Bladder microvascular endothelial cell (primary cell): ENCODE measurements at places on chromosomes 3 and 15. TPM values are rescaled to one million over a fixed set of nuclear protein-coding genes. Genes with fewer than 3 reads are reported as not detected.

The PAK6 gene
- not detected in 2 replicates for total RNA-seq

The SCAANT1 gene
- total RNA-seq: not detected in 2 replicates

The CFAP100 gene
- not detected in 2 replicates for total RNA-seq

The VWA5B2 gene
- total RNA-seq: 0.13 TPM in 1 of 2 replicates, not detected in the other

The KCNMB2 gene
- not detected in 2 replicates for total RNA-seq

The CLDN16 gene
- 0.06 TPM in 1 of 2 replicates, not detected in the other for total RNA-seq

The MORC1 gene
- not detected in 2 replicates for total RNA-seq

The UCN2 gene
- total RNA-seq: not detected in 2 replicates

The ITIH1 gene
- total RNA-seq: 0.16 TPM in 1 of 2 replicates, not detected in the other

The B3GALNT1 gene
- 10.6 and 34.8 TPM in 2 replicates for total RNA-seq

The NRG4 gene
- total RNA-seq: not detected in 2 replicates

The CCR8 gene
- total RNA-seq: not detected in 2 replicates

The STRIT1 gene
- total RNA-seq: not detected in 2 replicates

The PRSS50 gene
- not detected in 2 replicates for total RNA-seq

The CBLB gene
- total RNA-seq: 7.3 and 32.1 TPM in 2 replicates

The MCTP2 gene
- 0.32 and 13.4 TPM in 2 replicates for total RNA-seq

The PCCB gene
- total RNA-seq: 33.0 and 51.8 TPM in 2 replicates
